ENCODE measurements at places on chromosomes 12 and 14. TPM values are rescaled to one million over a fixed set of nuclear protein-coding genes. Genes with fewer than 3 reads are reported as not detected.

DNA sequence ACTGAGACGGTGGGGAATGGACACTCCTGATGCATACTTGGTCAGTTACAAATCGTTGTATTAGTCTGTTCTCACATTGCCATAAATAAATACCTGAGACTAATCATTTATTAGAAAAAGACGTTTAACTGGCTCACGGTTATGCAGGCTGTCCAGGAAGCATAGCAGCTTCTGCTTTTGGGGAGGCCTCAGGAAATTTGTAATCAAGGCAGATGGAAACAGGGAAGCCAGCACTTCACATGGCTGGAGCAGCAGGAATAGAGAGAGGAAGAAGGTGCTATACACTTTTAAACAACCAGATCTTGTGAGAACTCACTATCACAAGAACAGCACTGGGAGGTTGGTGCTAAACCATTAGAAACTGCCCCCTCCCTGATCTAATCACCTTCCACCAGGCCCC, 418.2 kb downstream of the FLRT2 start:
- no peak for DNase-seq

GRCh38 chr12:86050010-86050409, 175.9 kb downstream of the NTS start:
- no peak for DNase-seq

DNA sequence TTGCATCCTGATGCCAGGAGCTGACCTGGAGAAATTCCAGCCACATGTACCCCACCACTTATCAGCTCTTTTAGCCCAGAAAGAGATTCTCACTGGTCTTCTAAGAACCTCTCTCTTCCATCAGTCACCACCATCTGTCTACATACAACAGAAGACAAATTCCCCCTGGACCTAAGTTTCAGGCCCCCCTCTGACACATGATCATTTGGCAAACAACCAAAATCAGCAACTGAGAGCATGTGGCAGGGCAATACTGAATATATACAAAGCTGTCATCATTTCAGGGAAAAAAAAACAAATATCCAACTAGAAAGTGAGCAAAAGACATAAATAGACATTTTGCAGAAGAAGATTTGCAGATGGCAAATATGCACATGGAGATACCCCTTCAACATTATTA, 180.2 kb downstream of the FOXN3 start:
- DNase-seq, result no peak

- no peak for DNase-seq
These were observed 622 bp downstream of the TECPR2 start for GRCh38 chr14:102363182-102363943.

DNA sequence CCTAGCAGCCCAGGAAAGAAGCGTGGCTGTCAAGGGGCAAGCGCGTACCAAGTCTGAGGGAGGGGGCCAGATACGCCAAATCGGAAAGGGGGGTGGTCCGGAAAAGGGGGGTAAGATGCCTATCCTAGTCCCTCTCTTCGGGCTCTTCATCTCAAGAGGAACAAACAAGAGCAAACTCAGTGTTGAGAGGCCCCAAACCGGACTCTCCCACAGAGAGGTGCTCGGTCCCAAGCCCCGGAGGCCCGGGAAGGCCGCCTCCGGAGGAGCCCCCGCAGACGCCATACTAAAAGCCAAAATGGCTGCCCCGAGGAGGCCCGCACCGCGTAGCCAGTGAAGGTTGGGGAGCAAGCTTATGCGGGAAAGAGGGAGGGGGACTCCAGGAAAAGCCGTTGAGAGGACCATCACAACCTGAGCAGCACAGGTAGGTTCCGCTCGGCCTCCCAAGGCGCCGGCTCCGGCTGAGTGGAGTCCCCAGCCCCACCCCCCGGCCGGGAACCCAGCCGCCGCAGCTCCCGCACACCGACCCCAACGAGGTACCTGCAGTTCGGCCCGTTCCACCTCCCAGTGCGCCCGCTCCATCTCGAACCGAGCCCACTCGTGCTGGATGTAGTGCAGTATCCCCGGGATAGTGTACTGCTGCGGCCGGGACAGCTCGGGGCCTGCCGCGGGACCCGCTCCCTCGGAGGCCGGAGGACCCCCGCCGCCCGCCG, at the start of gene AP4S1:
TSS of gene AP4S1 (plus strand) at position 283 of the 710 bp plus-strand sequence. CDS start 40,548 bp downstream, outside the sequence.
- peak; percentile 40 for DNase-seq

DNA sequence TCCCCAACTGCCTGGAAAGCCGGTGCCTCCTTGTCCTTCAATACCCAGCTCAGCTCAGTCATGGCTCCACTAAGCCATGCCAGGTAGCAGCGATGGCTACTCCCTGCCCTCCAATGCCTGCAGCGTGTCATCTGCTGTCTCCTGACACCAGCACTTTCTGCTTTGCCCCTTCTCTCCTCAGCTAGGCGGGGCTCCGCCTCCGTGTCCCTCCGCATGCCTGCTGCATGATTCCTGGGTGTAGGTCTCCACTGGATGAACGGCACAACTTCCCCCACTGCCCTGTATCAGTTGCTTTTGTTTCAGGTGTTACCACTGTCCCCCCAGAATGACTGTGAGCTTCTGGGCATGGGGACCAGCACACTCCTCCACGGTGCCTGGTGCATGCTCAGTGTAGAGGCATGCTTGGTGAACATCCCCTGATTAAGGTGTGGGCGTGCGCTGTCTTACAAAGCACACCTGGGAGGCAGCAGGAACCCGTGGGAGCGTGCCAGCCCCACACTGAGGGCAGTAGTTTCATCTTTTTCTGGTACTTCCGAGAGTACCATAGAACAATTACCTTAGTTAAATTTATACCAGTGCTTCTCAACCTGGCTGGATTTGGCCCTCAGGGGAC, 179.4 kb upstream of the PRMT8 start:
- DNase-seq, result no peak

DNA sequence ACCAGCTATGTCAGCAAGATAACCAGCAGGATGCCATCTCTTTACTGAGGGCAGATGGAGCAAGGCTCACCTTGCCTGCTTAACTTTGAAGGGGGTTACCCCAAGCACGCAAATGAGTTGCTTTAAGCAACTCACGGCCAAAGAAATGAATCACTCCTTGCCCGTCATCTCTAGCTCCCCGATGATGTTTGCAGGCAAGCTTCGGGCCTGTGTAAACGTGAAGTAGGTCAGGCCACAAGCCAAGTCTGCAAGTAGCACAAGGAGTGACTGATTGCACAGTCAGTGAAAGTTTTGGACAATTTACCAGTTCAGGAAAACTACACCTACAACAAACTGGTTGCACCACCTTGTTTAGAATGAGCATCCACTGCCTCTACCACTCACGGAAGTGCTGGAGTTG, 699.7 kb upstream of the TBX3 start:
- no peak for DNase-seq

DNA sequence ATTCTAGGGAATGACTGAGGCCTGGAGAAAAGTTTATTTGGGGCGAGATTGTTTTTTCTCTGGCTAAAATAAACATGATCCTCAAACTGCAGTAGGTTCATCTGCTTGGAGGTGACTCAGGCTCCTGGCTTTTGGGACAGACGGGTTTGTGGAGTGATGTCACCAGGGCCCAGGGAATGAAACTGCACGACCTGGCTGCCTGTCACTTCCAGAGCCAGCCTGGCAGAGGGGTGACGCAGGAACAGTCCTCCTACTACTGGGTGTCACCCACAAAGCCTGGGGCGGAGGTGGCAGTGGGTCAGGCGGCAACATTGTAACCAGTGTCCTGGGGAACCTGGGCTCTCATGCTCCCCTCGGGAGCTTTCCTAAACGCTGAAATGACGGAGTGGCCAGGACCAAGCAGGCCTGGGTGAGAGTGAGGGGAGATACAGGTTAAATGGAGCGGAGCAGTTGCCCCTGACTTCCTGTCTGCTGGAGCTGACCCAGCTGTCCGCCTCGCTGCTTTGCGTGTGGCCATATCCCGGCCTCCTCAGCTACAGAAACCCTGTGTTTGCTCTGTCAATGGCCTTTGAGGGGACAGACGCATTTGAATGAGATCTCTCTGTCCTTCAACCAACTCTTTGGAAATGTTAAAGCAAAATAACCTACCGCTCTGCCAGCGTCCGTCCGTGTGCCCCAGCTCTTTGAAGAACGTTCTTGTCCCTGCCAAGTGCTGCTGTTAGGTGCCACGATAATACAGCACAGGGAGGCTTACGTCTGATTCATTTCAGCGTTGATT, 6.5 kb downstream of the HIP1R start:
- no peak for DNase-seq

DNA sequence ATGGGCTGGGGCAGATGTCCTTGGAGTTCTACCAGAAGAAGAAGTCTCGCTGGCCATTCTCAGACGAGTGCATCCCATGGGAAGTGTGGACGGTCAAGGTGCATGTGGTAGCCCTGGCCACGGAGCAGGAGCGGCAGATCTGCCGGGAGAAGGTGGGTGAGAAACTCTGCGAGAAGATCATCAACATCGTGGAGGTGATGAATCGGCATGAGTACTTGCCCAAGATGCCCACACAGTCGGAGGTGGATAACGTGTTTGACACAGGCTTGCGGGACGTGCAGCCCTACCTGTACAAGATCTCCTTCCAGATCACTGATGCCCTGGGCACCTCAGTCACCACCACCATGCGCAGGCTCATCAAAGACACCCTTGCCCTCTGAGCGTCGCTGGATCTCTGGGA, 2.7 kb upstream of the SMIM41 start:
- no peak for DNase-seq

- DNase-seq, result no peak
These were observed 1276.6 kb upstream of the FLRT2 start for GRCh38 chr14:84253326-84253725.

DNA sequence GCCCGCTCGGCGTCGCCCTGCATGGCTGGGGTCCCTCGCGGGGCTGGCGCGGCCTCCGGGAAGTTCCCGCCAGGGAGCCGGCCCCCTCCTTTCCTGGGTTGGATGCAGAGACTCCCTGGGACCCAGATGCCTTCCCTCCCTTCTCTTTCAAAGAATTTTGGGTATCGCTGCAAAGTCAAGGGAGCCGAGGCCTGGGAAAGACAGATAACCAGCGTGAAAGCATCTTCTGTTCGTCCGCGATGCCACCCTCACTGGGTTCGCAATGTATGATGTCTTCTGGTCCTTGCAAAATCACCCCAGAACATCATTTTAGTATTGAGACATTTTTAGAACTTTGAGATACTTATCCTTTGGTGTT, 451 bp downstream of the IRAK3 start:
- no peak for DNase-seq

DNA sequence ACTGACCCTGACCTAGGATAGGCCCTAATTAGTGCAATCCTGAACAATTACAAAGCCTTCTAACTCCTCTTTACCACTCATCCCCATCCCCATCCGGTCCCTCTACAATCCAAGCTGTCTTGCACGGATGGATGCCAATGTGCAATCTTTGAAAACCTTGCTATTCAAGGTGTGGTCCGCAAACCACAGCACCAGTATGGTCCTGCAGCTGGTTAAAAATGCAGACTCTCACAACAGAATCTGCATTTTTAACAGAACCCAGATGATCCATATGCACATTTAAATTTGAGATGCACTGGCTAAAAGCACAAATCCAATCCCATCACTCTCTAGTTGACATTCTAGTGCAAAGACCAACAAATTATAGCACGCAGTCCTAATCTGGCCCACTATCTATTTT, 230.6 kb upstream of the KRR1 start:
- no peak for DNase-seq

- no peak for DNase-seq
These were observed 23.4 kb upstream of the TIGAR start for GRCh38 chr12:4297617-4298016.

GRCh38 chr12:22800332-22800731, 175.4 kb downstream of the ETNK1 start:
- DNase-seq, result no peak

GRCh38 chr14:71610797-71611196, 321.4 kb upstream of the RGS6 start:
- no peak for DNase-seq

DNA sequence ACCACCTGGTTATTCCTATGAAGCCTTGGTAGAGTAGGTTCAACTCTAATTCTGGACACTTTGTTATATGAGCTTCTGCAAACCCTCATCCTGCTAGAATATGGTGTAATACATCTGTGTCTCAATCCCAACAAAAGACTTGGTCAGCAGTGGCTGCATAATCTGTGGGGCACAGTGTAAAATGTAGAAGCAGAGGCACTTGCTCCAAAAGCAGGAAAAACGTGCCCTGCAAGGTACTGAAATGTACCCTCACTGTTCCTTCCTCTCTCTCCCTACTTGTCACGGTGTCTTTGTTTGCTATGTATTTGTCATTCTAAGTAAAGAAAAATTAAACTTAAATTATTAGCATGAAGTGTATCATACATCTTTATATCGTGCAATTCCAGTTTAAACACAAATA, 267.9 kb downstream of the BCL11B start:
- DNase-seq, result no peak

DNA sequence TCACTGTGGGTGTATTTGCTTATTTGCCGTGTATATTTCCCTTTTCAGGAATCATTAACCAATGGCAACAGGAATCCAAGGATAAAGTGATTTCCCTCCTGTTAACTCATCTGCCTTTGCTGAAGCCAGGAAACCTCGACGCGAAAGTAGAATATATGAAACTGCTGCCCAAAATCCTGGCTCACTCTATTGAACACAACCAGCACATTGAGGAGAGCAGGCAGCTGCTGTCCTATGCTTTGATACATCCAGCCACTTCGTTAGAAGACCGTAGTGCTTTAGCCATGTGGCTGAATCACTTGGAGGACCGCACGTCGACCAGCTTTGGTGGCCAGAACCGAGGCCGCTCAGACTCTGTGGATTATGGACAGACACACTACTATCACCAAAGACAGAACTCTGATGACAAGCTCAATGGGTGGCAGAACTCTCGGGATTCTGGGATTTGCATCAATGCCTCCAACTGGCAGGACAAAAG, 135.1 kb downstream of the SAMD4A start:
- no peak for DNase-seq

DNA sequence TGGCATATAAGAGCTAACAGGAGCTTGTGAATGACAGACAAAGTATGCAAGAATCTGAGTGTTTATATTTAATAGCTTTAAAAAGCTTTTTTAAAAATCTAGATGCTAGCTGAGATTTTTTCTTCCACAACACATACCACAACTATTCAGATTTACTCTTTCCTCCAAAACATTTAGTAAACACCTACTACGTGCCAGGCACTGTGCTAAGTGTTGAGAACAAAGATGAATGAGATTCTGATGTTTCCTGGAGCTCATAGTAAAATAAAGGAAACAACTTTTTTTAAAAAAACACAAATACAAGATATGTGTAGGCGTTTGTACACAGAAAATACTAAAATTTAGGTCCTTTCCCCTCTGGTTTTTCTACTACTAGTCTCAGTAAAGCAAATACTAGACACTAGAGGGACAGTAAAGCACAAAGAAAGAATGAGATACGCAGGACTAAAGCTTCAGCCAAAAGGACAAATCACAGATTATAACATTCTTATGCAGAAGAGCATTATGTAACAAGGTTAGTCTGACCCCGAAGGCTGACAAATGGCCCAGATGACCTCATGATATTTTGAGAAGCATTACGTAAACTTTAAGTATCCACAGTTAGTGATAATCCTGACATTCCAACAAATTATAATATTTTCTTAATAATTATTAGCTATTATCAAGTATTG, 78.6 kb upstream of the PAWR start:
- DNase-seq, result no peak

GRCh38 chr14:89805501-89805900, 149.0 kb downstream of the EFCAB11 start:
- DNase-seq, result no peak

GRCh38 chr12:120394483-120395367, 25.8 kb upstream of the MSI1 start:
- no peak for DNase-seq

MGP gene
- total RNA-seq, result not detected

CLEC9A gene
- not detected for total RNA-seq

PLEKHG7 gene
- not detected for total RNA-seq

USP44 gene
- 4.4 TPM for total RNA-seq

P2RX2 gene
- total RNA-seq, result not detected

RNASE2 gene
- not detected for total RNA-seq

B4GALNT1 gene
- total RNA-seq, result 4.4 TPM

PGAM5 gene
- 107 TPM for total RNA-seq

PLCZ1 gene
- total RNA-seq, result not detected

ZNF385A gene
- total RNA-seq, result 0.99 TPM

DBX2 gene
- total RNA-seq, result not detected

SMIM41 gene
- not detected for total RNA-seq

Data from activated T-helper 1 cell treated with anti-CD3 and anti-CD28 coated beads, Interleukin-12 subunit alpha, Interleukin-12 subunit beta, Interleukin-2, Interleukin-4 antibody, amounts not matched to agents 30 ng/mL and 10 ng/mL and 1 ng/mL, durations not matched to agents 14 hours and 24 hours and 36 hours (primary cell).